ENCODE measurements at places on chromosomes 5 and 9.

DNA sequence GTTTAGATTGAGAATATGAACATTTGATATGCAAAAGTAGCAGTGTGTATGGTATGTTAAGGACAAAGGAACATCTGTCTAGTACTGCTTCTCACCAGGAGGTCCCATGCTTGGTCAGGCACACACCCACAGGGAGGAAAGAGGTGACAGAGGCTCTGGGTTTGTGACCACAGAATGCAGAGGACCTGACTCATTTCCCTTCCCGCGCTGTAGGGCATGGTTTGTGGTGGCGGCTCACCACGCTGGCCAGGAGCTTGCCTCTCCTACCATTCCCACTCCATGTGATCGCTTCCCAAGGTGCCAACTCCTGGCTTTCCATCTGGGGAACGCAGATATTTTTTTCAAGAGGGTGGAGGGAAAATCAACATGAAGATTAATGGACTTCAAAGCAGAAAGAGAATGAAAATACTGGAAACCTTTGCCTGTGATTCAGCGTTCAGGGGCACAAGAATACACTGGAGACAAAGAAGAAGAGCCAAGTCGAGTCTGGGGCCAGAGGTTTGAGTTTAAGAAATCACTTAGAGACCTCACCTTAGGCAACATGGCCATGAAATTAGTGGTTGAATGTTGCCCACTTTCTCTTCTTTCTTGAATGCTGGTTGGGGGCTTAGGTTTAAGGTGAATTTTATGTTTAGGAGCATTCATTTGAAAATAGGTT, 477.8 kb downstream of the CCDC171 start:
- DNase-seq = no peak

GRCh38 chr9:93633492-93634221, 57.3 kb downstream of the PHF2 start:
- no peak for DNase-seq

- no peak for DNase-seq
Measured at GRCh38 chr5:143398451-143399237, 4.8 kb downstream of the NR3C1 start.

DNA sequence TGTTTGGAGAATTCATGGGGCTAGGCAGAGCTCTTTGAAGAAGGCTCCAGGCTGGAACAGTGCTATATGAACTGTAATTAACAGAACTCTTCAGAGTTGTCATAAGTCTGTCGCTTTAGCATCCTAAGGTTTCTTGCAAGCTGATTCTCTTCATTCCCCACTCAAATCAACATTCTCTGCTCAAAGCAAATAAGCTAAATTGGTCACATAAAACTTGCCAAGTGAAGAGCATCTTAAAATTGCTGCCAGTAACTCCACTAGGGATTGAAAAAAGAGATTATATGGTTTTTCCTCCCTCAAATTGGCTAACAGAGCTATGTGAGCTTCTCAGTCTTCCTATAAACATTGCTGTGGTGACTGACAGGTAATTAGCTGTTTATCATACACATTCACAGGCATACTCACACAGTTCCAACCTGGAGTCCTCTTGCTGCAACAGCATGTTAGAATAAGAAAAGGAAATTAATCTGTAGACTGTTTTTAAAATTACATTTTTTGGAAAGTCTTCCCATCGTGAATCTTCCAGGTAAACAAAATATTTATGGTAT, 298.5 kb upstream of the ATP10B start:
- DNase-seq = no peak

- DNase-seq = no peak
Measured at GRCh38 chr5:71522151-71522550, 65.0 kb upstream of the MCCC2 start.

DNA sequence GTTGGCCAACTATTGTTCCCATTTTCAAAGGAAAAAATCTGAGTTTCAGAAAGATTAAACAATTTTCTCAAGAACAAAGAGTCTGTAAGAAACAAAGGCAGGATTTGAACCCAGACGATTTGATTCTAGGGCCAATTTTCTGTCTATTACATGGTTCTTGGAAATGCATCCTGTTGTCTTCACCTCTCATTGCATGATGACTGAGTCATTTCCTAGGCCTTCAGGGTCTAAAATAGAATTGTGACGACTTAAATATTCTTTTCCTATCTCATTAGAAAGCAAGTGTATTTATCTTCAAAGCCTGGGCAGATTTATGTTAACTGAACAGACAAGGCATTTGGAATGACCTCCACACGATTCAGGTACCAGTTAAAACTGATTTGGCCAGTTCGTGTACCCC, 512.9 kb downstream of the NTRK2 start:
- no peak for DNase-seq

- no peak for DNase-seq
Measured at GRCh38 chr5:61673007-61673735, 341.1 kb downstream of the ZSWIM6 start.

- no peak for DNase-seq
Measured at GRCh38 chr5:60332244-60333004, 367.5 kb downstream of the DEPDC1B start.

DNA sequence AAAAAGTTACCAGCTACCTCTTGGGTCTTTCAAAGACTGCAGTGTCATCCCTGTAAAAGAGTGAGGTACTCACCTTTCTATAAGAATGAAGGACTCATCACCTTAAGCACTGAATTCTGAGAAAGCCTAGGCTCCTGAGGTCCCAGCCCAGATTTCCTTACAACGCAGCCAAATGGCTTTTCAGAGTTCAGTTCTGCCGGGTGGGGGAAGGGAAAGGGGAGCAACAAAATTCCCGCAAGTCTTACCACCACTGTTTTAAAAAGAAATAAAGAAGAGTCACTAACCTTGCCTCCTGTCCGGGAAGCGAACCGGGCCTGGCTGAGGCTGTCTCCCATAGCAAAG, 373 bp downstream of the ADAMTS12 start:
- DNase-seq = no peak

Measured in tibial nerve (tissue), 4 donors.